CD4-positive, CD25-positive, alpha-beta regulatory T cell (primary cell): ENCODE measurements at places on chromosomes 16 and 17.

DNA sequence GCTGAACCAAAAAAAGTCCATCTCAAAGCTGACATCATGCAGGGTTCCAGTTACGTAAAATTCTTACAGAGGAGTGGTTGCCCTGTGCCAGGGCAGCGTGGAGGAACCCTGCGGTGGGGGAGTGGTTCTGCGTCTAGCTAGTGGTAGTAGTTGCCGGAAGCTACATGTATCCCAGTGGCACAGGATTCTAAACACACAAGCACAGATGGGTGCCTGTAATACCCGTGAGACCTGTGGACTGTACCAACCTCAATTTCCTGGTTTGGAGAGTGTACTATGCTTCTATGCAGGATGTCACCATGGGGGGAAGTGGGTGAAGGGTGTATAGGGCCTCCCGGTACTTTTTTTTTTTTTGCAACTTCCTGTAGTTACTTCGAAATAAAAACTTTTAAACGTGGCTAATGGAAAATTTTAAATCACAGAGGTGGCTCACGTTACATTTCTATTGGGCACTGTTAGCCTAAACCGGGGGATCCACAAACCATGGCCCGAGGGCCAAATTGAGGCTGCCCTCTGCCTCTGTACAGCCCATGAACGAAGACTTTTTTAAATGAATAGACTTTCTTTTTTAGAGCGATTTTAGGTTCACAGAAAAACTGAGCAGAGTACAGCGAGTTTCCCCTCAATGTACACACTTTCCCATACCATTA is 38.5 kb downstream of the TBC1D16 start:
- peaks cover 31% of the 10 kb centered on the region for H3K4me1 ChIP-seq
- H3K36me3 ChIP-seq: no peaks in the 10 kb centered on the region
- H3K27ac ChIP-seq: peak overlapping the region; percentile 91
- H3K4me3 ChIP-seq: peak overlapping the region; percentile 77

GRCh38 chr17:10171581-10171981 is 26.8 kb downstream of the GAS7 start:
- DNase-seq: no peak
- H3K4me3 ChIP-seq: no peak overlapping the region

GRCh38 chr17:14038206-14038605 is 31.1 kb upstream of the COX10 start:
- H3K36me3 ChIP-seq: peaks cover 14% of the 10 kb centered on the region
- no peak overlapping the region for H3K27ac ChIP-seq
- no peaks in the 10 kb centered on the region for H3K27me3 ChIP-seq
- peaks cover 7% of the 10 kb centered on the region for H3K4me1 ChIP-seq

DNA sequence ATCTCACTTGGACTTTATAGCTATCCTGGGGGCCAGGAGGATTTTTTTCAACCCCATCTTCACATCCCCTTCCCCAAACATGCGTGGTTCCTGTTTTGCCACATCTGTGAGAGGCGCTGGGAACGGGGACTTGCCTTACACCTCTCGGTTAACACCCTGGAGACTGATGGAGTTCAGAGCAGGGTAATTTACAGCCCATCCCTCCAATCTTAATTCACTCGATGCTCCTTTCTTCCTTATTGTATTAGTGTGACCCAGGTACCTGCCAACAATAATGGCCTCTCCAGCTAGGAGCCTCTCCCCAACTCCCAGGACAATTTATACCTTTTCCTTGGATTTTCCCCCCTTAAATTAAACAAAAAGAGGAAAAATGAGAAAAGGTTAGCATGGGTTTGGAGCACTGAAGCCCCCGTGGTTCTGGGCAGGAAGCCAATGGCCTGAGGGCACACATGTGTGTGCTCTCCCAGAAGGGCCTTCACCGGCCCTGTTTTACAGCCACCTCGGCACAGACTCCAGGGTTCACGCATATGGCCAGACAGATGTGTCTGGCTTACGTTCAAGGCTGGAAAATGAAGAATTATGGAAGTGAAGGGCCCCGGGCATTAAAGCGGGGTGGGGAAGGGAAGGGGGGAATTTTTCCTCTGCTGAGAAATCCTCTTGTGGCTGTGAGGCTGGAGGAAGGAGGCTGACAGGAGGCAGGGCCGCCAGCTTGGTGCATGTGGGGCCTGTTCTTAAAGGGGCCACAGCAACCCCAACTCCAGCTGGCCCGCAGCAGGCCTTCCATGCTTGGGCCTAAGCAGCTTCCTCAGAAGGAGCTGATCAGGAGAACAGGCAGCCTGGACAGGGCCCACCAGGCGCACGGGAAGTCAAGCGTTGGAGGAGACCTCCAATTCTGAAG is 21.4 kb downstream of the HIC1 start:
- no peak overlapping the region for H3K4me3 ChIP-seq
- peaks cover 49% of the 10 kb centered on the region for H3K36me3 ChIP-seq
- H3K4me1 ChIP-seq: no peaks in the 10 kb centered on the region
- no peak overlapping the region for H3K27ac ChIP-seq
- no peaks in the 10 kb centered on the region for H3K27me3 ChIP-seq

GRCh38 chr16:25726430-25727098 is 34.8 kb downstream of the HS3ST4 start:
- peaks cover 2% of the 10 kb centered on the region for H3K27me3 ChIP-seq
- no peaks in the 10 kb centered on the region for H3K36me3 ChIP-seq
- no peak overlapping the region for H3K4me3 ChIP-seq
- DNase-seq: no peak

DNA sequence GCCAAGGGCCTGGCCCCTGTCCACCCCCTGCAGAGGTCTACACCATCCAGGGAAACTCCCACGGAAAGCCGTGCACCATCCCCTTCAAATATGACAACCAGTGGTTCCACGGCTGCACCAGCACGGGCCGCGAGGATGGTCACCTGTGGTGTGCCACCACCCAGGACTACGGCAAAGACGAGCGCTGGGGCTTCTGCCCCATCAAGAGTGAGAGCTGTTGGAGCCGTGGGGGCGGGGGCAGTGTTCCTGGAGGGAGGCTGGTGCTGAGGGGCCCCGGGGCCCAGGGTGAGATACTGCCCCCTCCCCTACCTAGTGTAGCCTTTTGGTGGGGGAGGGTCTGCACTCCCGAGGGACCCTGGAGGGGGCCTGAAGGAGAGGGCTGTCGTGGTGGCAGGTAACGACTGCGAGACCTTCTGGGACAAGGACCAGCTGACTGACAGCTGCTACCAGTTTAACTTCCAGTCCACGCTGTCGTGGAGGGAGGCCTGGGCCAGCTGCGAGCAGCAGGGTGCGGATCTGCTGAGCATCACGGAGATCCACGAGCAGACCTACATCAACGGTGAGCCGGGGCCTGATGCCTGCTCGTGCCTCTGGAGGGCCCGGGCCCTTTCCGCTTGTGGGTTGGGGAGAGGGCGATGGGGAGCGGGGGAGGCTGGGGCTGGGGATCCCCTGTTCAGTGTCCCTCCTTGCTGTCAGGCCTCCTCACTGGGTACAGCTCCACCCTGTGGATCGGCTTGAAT is 38.8 kb downstream of the MRC2 start:
- H3K4me3 ChIP-seq: no peak overlapping the region
- H3K27me3 ChIP-seq: no peaks in the 10 kb centered on the region
- H3K27ac ChIP-seq: no peak overlapping the region
- DNase-seq: no peak
- no peaks in the 10 kb centered on the region for H3K36me3 ChIP-seq

DNA sequence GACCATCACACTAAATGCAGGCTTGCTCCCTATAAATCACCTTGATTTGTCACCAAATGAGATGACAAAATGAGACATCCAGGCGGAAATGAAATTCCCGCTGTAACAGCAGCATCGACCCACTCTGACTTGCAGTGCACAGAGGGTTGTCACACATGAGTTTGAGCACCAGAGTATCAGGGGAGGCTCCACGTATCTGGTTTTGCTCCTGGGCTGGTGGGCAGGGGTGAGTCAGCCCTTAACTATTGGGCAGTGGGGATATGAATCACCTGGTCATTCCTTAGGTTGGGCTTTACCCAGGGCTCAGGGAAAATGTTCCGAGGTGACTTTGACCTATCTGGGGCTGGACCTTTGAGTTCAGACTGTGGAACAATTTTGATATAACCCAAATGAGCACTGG is 245.2 kb upstream of the CCL2 start:
- no peaks in the 10 kb centered on the region for H3K4me1 ChIP-seq
- H3K4me3 ChIP-seq: no peak overlapping the region
- H3K27me3 ChIP-seq: no peaks in the 10 kb centered on the region
- no peak overlapping the region for H3K27ac ChIP-seq
- DNase-seq: no peak

GRCh38 chr17:41529491-41529915 is 1.4 kb upstream of the KRT19 start:
- no peak overlapping the region for H3K4me3 ChIP-seq
- H3K4me1 ChIP-seq: peaks cover 8% of the 10 kb centered on the region
- H3K27ac ChIP-seq: no peak overlapping the region
- no peak for DNase-seq

- no peak overlapping the region for H3K27ac ChIP-seq
- no peak overlapping the region for H3K4me3 ChIP-seq
- peaks cover 4% of the 10 kb centered on the region for H3K27me3 ChIP-seq
- H3K4me1 ChIP-seq: no peaks in the 10 kb centered on the region
- no peak for DNase-seq
- no peaks in the 10 kb centered on the region for H3K36me3 ChIP-seq
Measured at GRCh38 chr16:49944221-49944620, 80.8 kb upstream of the CNEP1R1 start.

DNA sequence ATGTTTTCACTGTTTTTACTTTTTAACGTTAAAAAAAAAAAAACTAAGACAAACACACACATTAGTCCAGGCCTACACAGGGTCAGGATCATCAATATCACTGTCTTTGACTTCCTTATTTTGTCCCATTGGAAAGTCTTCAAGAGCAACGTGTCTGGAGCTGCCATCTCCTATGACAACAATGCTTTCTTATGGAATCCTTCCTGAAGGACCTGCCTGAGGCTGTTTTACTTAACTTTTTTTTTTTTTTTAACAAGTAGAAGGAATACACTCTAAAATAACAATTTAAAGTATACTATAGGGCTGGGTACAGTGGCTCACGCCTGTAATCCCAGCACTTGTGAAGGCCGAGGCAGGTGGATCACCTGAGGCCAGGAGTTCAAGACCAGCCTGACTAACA is 71.8 kb upstream of the BCAR1 start:
- H3K27me3 ChIP-seq: no peaks in the 10 kb centered on the region
- no peak overlapping the region for H3K4me3 ChIP-seq
- H3K36me3 ChIP-seq: no peaks in the 10 kb centered on the region
- H3K27ac ChIP-seq: no peak overlapping the region
- no peak for DNase-seq

- peaks cover 87% of the 10 kb centered on the region for H3K36me3 ChIP-seq
- no peak overlapping the region for H3K4me3 ChIP-seq
- DNase-seq: peak; percentile 68
- H3K27me3 ChIP-seq: no peaks in the 10 kb centered on the region
Measured at GRCh38 chr17:40168262-40168832, 8.9 kb upstream of the RAPGEFL1 start.

DNA sequence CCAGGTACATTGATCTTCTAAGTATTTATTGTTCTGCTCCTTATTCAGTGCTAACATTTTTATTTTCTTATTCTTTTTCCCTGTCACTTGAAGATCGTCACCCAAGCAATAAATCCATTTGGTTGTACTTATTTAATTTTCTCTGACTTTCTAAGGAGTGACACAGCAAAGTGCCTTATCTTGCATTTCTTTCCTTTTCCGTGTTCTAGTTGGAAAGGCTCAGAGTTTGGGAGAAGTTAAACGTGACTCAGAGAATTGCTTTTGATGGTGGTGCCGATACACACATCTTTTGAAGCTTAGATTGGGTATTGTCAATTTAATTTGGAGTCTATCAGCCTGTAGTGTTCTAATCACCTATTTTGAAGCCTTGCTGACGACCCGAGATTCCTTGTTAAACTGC is 72.0 kb downstream of the PITPNC1 start:
- no peaks in the 10 kb centered on the region for H3K36me3 ChIP-seq
- peaks cover 39% of the 10 kb centered on the region for H3K4me1 ChIP-seq
- no peak for DNase-seq
- H3K4me3 ChIP-seq: no peak overlapping the region

DNA sequence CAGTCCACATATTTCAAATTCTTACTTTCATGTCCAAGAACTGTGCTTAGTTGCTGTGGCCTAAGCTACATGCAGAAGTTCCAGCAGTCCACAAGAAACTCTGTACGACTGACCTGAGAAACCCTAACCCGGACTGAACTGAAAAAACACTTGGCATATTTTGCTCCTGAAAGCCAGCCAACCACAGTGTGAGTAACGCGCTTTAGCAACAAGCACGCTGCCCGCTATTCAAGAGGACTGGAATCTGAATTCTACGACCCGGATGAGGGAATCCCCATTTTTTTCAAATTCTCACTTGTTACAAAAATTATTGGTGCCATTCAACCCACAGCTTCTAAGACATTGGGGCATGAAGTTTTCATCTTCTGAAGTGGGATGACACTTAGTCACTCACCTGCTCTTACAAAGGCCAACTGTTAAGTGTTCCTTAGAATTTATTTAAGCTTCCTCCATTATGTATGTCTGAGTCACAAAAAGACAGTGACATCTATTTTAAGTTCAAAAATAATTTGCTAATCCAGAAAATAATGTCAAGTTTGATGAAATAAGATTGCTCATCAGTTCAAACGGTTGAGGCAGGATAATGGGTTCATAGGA is 78.7 kb downstream of the CDYL2 start:
- H3K36me3 ChIP-seq: no peaks in the 10 kb centered on the region
- peaks cover 6% of the 10 kb centered on the region for H3K4me1 ChIP-seq
- H3K4me3 ChIP-seq: no peak overlapping the region
- DNase-seq: no peak
- H3K27me3 ChIP-seq: no peaks in the 10 kb centered on the region

DNA sequence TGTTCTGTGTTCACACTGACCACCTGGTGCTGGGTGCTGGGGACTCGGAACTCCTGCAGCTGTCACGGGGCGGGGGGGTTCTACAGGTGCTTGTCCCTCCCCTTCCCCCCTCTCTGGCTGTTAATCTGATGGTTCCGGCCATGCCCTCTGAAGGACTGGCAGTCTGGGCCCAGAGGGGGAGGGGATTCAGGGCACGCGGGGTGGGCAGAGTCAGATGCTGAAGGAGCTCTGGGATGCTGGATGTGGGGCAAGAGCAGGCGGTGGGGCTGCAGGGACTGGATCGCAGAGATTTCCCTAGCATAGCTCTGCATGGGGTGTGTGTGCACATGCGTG is 5.4 kb upstream of the TBX21 start:
- H3K27ac ChIP-seq: no peak overlapping the region
- H3K4me3 ChIP-seq: no peak overlapping the region
- H3K27me3 ChIP-seq: peaks cover 2% of the 10 kb centered on the region
- DNase-seq: no peak

DNA sequence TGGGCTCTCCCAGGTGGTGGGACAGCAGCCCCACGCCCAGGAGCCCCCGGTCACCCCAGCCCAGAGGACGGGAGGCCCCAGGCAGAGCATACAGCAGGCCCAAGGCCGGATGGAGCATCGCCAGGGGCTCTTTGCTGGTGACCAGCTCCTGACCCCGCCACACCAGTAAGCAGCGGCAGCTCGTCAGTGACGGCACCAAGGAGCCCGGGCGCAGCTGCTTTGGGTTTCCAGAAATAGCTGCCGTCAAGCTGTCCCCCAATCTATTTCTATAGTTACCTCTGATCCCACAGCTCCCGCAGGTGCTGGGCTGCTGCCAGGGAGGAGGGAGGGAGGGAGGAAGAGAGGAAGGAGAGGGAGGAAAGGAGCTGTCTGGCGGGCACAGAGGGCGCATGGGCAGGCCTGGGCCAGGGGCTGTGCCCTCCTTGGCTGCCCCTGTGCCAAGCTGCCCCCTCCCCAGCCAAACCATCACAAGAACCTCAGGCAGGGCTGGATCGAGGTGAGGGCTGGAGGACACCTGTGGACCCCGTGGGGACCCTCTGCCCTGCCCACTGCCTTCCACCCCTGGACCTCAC is 10.8 kb upstream of the RASD1 start:
- H3K4me3 ChIP-seq: no peak overlapping the region
- no peaks in the 10 kb centered on the region for H3K27me3 ChIP-seq
- no peaks in the 10 kb centered on the region for H3K36me3 ChIP-seq
- H3K27ac ChIP-seq: no peak overlapping the region
- H3K4me1 ChIP-seq: no peaks in the 10 kb centered on the region
- DNase-seq: no peak
